Stromal cell of bone marrow (primary cell): ENCODE measurements at places on chromosomes 3 and 15.

DNA sequence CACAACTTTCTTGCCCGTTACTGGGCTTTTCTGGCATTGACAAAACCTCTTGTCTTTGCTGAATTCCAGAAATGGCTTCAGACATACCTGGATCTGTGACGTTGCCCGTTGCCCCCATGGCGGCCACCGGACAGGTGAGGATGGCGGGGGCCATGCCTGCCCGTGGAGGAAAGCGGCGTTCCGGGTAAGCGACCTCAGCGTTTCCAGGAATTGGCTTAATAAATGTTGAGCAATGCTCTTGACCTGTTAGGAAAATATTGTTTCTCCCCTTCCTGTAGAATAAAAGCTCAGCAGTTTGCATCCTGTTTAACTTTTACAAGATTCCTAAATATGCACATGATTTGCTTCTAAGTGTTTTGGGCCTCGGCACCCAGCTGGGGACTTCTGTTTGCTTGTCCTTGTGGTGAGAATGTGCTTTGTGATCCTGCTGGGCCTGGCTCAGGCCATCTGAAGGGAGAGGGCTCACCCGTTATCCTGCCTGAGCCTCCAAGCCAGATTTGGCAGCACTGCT is 46.7 kb downstream of the ARNT2 start:
- no peak for DNase-seq

DNA sequence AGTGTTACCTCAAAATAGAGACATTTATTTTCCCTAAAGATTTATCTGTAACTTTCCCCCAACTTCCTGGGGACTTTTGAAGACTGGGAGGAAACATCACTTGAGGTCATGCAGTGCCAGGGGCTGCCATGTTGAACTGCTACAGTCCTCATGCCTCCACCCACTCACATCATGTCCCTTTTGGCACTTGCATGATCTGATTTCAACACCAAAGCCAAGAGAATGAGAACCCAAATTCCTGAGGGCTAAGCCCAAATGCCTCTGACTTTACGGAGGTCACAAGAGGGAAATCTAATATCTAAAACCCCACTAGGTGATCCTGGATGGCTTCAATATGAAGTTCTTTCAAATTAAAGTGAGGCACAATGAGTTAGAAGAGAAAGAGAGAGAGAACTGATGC is 213.1 kb downstream of the NTRK3 start:
- DNase-seq = no peak

DNA sequence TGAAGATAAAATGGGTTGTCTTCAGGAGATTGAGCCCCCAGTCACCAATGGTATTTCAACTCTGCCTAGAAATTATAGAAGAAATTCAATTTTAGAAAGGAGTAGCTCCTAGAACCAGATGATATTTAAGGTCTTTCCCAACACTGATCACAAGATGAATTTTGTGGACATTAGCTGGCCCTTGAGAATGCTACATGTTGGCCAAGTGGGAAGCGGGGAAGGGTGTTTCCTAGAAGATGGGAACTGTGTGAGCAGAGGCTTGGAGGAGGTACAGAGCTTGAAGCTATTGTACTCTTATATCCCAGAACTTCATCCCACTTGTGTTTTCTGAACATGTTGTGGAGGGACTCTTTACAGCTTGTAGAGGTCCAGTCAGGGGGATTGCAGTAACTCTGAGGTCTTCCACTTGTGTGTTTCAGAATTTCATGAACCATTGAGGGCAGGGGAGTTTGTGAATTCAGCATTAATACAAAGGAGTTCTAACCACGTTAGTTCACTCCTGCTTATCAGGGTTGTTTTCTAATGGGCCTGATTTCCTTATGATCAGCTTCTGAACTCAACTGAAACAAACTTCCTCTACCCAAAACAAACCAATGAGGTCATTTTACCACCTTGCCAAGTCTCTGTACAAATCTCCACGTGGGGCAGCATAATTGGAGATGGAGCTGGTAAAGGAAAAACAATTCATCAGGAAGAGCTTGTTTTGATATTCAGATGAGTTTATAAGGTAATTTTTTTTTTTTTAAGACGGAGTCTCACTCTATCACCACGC is 152.6 kb upstream of the TPM1 start:
- peak; percentile 56 for DNase-seq

- no peak for DNase-seq
These were observed 4.7 kb downstream of the TRIM42 start for GRCh38 chr3:140682586-140682985.

GRCh38 chr15:94231723-94232468 is 535 bp downstream of the MCTP2 start:
- no peak for DNase-seq

DNA sequence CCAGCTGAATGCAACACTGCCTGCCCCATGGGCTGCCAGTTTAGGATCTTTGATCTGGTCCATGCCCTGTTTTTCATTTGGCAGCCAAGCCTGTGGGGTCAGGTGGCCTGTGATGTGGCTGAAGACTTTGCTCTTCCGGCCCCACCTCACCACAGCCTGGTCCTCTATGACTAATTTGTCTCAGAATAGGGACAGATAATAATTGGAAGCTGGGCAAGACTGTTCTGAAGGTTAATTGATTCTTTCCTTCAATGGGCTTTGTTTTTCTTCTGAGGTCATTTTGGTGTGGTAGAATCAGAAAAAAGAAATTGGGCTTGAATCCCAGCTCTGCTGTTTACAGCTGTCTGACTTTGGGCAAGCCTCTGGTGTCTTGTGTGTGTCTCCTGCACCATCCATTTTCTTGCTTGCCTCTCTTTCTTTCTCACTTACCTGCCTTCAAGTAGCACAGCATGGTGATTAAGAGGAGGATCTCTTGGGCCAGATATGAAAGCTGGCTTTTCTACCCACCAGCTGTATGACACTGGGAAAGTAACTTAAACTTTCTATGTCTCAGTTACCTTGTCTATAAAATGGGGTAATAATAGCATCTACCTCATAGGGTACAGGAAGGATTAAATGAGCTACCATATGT is 24.2 kb downstream of the ABHD2 start:
- peak; percentile 64 for DNase-seq
